ENCODE measurements at places on chromosomes 16 and 17. TPM values are rescaled to one million over a fixed set of nuclear protein-coding genes. Genes with fewer than 3 reads are reported as not detected.

Gene C16orf74
- 7.5 TPM for total RNA-seq

Gene EME1
- 38.2 TPM for total RNA-seq

Gene PLLP
- total RNA-seq, result not detected

Gene CYGB
- 0.44 TPM for total RNA-seq

Gene GPRC5B
- not detected for total RNA-seq

Gene DPEP3
- total RNA-seq, result not detected

Gene GAS2L2
- 0.21 TPM for total RNA-seq

Gene UNC45B
- not detected for total RNA-seq

GRCh38 chr17:55307879-55308278, 43.1 kb downstream of the HLF start:
- DNase-seq, result no peak

DNA sequence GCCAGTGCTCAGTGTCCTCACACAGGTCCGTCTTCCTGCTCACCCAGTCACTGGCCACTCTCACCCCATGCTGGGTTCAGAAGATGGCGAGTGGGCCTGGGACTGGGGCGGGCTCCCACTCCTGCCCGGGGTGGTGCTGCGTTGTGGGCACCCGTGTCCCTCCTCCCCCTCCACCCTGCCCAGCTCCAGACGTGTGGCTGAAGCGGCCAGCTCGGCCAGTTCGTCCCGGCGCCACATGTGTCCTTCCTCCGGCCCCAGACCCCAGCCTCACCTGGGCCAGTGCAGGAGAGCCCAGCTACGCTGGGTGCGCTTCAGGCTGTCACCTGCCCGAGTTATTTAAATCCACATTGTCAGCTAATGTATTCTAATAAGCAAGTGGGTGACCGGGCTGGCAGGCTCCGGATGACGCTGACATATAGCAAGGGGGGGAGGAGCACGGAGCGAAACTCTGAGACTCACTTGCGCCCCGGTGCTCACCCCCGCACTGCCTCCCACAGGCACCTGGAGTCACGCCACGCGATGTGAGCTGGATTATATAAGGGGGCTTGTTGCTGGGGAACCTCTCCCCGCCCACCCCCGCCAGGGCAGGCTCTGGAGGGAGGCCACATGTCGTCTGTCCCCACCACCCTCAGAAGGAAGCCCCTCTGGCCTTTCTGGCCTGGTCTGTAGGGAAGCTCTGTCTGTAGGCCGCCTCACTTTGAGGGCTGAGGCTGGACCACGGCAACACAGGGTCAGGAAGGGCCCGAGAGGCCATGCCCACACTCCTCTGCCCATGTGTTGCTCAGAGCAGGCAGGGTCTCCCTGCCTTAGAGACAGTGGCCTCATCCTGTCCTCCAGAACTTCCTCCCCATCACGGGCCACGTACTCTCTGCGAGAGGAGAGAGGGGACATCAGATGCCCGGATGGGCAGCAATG, 7.1 kb upstream of the BAIAP2 start:
- no peak for DNase-seq

GRCh38 chr17:58382872-58383242, 30.9 kb upstream of the SUPT4H1 start:
- DNase-seq, result no peak

DNA sequence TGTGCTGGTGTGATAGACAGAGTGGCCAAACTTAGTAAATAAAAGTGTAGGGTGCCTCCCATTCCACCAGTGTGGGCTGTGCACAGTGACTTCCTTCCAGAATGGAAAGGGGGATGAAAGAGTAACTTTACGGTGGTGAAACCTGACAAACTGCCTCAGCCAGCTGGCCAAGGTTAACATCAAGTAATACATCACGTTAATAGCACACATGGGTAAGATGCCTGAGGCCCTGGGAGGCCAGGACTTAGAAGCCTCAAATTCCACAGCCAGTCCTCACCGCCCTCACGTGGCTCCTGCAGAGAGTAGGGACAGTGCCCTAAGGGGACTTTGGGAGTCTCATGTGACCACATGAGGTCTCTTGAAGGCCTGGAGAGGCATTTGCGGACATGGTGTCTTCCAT, 14.1 kb downstream of the RMI2 start:
- no peak for DNase-seq

GRCh38 chr17:49082231-49082630, 50.3 kb upstream of the B4GALNT2 start:
- DNase-seq, result no peak

DNA sequence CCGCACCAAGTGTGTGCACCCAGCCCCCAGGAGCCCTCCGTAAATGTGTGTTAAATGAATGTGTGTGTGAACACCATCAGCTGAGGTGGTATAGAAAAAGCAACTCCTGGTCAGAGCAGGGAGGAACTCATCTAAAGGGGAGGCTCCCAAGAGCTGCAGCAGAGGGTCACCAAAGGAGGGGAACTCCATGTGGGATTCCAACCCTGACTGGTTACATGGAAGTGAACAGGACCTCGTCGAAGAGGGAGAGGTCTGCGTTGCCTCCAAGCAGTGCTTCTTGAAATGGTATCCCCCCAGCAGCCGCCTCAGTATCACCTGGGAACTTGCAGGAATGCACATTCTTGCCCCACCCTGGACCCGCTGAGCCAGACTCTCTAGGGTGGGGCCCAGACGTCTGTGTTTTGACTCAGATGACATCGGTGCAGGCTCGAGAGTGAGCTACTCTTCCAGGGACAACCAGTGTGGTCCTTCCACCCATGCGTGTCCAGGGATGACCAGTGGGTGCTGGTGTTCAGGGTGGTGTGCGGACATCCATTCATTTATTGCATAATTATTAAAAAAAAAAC, 30.8 kb downstream of the ADCY9 start:
- no peak for DNase-seq

DNA sequence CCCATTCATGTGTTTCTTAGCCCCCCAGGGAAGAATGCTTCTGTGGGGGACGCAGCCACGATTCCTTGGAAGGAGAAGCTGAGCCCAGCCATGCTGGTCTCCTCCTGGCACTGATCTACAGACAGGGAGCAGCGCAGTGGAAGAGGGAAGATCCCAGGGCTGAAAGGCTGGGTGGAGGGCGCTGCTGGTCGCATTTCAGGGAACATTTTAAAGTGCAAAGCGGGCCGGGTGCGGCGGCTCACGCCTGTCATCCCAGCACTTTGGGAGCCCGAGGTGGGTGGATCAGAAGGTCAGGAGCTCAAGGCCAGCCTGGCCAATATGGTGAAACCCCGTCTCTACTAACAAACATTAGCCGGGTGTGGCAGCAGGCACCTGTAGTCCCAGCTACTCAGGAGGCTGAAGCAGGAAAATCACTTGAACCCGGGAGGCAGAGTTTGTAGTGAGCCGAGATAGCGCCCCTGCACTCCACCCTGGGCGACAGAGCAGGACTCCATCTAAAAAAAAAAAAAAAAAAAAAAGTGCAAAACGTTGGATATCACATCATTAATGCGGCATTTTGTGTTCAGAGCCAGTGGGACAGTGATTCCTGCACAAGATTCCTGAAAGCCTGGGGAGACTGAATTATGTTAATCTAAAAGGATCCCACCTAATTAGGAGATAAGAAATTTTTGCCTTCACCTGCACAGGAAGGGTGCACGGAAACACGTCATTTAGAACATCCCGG, 558 bp upstream of the CHMP6 start:
- no peak for DNase-seq

- no peak for DNase-seq
Observed at GRCh38 chr16:71902656-71903365, 7.5 kb downstream of the IST1 start.

- no peak for DNase-seq
Observed at GRCh38 chr17:36592316-36592715, 637 bp downstream of the DHRS11 start.

GRCh38 chr17:42772945-42773289, 332 bp upstream of the VPS25 start:
- no peak for DNase-seq

DNA sequence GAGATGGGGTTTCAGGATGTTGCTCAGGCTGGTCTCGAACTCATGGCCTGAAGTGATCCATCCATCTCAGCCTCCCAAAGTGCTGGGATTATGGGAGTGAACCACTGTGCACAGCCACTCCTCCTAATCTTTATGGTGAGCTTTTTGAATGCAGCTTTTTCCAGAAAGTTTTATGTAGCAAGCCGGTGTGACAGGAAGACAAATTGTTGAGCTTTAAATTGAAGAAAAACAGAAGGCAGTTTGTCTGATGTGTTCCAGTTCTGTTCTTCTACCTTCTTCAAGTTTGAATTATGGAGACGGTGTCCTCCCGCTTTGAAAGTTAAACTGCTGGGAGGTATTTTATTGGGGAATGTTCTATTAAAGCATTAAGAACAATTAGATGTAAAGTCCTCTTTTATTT, 177.1 kb downstream of the SNX29 start:
- DNase-seq, result no peak

Data from OCI-LY7 (cell line).